GM12865 (cell line): ENCODE measurements at places on chromosomes 2 and 18.

DNA sequence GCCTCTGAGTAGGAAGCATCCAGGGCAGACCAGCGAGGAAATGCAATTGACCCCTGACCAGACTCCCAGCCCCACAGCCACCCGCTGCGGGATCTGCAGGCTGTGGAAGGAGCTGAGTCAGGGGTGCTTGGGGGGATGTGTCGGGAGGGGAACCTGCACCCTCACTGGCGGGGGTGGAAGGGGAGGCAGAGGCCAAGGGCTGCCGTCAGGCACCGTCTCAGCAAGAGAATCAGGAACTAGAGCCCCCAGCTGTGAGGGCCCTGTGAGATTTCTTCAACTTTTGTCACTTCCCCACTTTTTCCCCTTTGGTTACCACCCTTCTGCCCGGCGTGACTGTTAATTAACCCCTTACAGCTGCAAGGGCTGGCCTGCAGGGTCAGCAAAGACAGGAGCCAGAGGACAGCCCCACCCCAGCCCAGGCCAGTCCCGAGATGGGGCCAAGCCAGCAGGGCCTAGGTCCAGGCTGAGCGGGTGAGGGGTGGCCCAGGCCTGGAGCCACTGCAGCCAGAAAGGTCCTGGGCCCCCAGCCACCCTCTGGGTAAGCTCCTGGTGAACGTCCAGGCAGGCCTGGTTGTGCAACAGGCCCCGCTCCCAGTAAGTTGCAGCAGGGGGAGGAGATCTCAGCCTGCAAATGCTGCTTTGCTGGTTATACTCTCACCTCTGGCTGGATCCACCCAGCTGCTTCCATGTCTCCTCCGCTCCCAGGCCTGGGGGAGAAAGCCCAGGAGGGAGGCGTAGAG lies 147.0 kb upstream of the ID2 start:
- no peak for DNase-seq

DNA sequence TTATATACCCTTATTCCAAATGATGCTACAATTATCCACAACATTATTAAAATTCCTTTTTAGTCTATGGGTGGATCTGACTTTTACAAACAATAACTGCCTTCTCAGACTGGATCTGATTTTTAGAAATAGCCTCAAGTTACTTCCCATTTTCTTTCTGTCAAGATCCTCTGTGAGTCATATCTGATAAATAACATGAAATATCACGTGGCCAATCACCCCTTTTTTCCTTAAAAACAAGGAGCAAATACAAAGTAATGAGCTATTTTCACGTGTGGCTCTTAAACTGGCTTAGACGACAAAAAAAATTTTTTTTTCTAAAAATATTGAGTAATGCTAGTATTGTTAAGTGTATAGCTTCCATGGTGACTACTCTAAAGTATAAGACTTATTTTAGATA lies 6.7 kb downstream of the PELI1 start:
- DNase-seq: no peak

- no peak for DNase-seq
These were observed 30.3 kb upstream of the GPC1 start for GRCh38 chr2:240405133-240405532.

- DNase-seq: no peak
These were observed 4.0 kb downstream of the DHRS9 start for GRCh38 chr2:169073211-169073962.

DNA sequence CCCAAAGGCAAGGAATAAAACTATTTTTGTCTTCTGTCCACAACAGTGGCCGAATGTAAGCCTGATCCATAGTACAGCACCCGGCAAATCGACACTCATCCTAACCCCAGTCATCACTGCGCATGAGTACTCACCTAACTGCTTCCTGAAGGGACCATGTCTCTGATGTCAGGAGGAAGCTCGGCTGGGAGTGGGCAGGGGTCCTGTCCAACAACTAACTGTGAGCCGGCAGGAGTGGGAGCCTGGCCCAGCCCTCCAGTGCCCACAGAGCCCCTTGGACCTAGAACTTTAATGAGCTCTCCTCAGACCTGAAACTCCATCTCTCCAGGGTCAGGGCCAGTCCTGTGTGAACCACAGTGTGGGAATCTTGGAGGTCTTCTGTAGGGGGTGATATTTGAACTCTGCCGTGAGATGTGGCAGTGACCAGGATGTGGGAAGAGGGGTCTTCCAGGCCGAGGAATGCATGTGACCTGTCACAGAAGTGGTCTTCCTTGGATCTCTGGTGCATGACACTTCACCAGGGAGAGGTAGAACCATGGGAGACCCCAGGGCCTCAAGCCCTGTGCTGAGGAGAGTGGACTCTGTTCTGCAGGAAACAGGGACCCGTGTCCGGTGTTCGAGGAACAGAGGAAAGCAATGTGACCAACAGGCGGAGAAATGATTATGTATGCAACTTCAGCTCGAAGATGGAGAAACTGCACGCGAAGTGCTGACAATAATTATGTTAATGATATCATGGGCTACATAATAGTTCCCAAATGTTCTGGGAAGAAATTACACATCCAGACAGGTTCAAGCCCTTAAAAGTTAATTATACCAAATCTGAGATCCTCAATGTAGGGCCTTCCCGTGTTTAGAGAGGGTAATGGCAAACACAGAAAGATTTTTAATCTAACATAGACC lies 240.1 kb upstream of the HDAC4 start:
- no peak for DNase-seq

GRCh38 chr2:60602828-60603532 lies 49.5 kb upstream of the BCL11A start:
- DNase-seq: no peak

GRCh38 chr2:62014102-62014501 lies 108.6 kb downstream of the COMMD1 start:
- no peak for DNase-seq

GRCh38 chr2:128291161-128291843 lies 27.4 kb downstream of the HS6ST1 start:
- no peak for DNase-seq

- no peak for DNase-seq
These were observed 130.5 kb upstream of the NOSTRIN start for GRCh38 chr2:168671932-168672331.

DNA sequence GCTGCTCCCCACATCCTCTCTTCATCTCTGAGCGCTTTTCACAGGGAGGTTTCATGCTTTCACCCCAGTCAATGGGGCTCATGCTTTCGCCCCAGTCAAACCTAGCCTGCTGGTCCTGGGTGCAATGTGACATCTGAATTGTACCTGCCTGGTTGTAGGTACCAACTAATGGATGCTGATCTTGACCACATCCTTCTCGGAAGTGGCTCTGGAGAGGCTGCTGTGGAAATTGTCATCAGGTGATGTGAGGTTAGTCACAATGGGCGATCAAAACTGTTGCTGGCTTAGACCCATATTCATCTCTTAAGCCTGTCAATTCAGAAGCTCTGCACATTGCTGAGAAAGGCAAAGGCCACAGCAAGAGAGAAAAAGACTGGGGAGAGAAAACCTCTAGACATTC lies 32.7 kb upstream of the ALKAL2 start:
- DNase-seq: no peak

DNA sequence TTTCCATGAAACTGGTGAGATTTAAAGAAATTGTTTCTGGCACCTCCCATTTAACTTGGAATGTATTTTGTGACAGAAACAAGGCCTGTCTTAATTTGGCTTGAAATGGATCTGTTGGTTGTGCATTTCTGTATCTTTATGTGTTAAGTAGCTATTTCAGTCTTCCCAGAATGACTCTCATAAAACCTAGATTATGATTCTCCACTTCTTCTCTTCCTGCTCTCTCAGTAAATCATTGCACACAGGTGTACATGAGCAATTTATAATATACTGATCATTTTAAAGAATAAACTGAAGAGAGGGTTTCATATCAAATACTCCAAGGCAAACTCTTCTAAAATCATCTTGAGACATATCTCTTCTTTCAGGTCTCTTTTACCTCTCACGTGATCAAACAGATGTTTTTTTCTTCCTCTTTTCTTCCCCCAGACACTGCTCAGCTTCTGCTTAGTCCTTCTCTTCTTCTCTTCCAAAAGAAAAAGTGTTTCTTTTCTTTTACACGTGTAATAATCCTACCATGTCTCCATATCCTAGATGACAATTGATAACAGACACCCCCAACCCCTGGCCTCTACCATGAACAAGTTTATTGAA lies 112.0 kb downstream of the PPP1R1C start:
- no peak for DNase-seq

- peak; percentile 20 for DNase-seq
These were observed 200.6 kb downstream of the WDR7 start for GRCh38 chr18:56851774-56852173.

GRCh38 chr2:145186303-145186702 lies 666.4 kb upstream of the ZEB2 start:
- DNase-seq: peak; percentile 6

- DNase-seq: no peak
These were observed 173.5 kb downstream of the ALK start for GRCh38 chr2:29747786-29748470.

DNA sequence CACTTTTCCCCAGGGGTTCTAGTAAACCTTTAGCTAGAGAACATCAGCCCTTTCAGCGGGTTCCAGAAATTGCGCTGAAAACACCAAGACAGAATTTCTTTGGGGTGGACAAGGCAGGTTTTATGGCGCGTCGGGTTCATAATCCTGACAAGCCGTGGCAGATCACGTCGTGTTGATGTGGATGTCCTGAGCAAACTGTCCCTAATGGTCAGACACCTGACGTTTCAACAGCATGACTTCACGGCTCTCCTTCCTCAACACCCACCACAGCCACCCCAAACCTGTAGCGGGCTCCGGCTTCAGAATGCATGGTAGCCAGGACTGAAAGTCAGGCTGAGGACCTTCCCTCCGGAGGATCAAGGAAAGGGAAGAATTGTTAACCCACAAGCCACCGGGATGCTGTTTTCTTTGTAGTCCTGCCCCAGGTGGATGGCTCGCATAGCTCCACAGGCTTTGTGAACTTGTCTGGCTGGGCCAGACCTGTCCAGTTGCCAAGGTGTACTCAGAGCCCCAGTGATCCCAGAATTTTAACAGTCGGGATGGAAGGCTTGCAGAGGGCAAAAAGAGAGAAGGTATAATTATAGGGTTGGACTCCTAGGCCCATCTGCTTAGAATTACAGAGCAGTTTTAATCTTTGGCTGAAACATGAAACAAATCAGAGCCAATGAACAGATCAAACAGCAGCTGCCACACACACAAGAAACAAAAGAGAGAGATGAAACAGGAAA lies 1.5 kb downstream of the APCDD1 start:
- no peak for DNase-seq

DNA sequence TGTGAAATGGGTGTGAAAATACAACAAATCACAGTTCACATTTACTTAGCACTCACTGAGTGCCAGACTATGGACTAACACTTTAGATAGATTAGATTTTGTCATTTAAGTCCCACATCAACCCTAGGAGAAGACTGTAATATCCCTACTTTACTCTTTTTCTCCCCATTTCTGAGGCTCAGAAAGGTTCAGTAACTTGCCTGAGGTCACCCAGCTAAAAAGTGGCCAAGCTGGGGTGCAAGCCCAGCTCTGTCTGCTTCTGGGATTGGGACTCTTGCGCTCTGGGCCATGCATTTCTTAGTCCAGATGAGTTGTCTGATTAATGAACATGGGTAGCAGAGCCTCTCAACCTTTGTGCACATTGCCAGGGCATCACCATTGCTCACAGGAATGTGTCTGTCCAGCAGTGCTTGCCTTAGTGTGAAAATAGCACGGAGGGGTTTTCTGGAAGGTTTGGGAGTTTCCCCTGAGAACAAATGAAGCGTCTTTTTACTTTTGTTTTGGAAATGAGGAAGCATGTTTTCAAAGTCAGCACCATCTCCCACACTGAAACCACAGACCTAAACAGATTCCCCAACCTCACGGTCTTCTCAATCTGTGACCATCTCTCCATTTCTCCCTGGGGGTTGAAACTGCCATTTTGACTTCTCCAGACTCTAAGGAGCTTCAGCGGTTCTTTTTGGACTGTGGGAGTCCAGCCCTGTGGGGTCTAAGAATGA lies 31.9 kb downstream of the NRP2 start:
- DNase-seq: peak; percentile 77

DNA sequence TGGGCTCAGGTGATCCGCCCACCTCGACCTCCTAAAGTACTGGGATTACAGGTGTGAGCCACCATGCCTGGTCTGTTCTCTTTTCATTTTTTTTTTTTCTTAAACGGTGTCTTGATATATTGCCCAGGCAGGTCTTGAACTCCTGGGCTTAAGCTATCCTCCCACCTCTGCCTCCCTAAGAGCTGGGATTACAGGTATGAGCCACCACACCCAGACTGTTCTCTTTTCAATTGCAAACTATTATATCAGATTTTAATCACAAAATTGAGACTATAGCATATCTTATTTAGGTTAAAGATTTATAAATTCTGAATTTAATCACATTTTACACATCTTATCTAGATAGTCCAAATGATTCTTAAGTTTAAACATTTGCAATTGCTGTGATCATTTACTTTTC lies 15.5 kb upstream of the ACTR2 start:
- no peak for DNase-seq

- DNase-seq: no peak
These were observed 330.0 kb upstream of the DCC start for GRCh38 chr18:52009958-52010357.

GRCh38 chr2:163613266-163613731 lies 122.5 kb downstream of the FIGN start:
- no peak for DNase-seq

- no peak for DNase-seq
These were observed 27.5 kb downstream of the SMCHD1 start for GRCh38 chr18:2683055-2683454.

DNA sequence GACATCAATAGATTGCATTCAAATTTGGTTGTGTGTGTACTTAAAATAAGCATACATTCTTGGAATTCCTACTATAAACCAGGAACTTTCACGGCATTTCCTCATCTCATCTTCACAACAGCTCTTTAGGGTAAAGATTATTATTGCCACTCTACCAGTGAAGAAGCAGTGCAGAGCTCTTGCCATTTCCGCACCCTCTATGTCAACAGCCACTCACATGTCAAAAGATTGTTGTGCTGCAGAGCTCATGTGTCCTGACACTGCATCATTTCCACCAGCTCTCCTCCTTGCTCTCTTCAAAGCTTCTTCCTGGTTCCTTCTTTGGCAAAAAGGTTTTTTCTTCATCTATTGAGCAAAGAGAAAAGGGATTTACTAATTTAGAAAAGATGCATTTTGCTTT lies 26.5 kb upstream of the L3MBTL4 start:
- DNase-seq: no peak

GRCh38 chr2:43212931-43213330 lies 13.5 kb downstream of the ZFP36L2 start:
- no peak for DNase-seq

DNA sequence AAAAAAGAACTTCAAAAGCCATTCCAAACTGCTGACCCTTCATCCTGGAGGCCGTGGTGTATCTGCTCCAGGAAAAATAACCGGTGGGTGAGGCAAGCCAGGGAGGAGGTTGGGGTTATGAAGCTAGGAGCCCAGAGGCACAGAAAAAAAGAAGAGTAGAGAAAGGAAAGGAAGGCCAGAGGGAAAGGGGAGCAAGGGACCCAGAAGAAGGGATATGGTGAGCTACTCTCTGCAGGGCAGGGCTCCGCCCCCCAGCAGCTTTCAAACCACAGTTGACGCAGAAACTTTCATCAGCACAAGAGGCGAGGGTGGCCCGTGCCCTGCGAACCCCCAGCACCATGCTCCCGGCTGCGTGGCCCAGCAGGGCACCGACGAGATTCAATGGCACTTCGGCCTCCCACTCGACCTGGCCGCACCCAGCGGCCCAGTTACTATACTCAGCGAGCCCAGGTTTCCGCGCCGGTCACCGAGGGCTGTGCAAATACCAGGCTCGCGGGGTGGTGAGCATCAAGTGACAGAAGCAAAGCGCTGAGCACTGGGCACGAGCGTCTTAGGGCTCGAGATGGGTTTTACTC lies 665 bp downstream of the MCM6 start:
- DNase-seq: peak; percentile 77
